T-cell (primary cell): ENCODE measurements at places on chromosomes 6 and 20.

DNA sequence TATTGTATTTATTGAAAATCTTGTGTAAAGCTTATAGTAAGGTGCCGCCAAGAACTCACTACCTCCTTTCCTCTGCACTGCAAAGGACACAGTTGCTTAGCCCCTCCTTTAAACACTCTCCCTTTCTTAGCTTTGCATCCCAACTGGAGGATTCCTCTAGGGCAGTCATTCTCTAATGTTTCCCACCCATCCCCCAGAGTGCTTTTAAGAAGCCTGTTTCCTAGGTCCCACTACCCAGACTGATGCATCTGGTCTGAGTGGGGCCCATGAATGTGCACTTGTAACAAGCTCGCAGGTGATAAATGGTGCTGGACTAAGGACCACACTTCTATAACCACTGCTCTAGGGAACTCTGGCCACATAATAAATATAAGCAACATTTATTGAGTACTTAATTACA is 55.2 kb downstream of the B4GALT5 start:
- H3K27ac ChIP-seq: no peak overlapping the region
- peaks cover 1% of the 10 kb centered on the region for H3K36me3 ChIP-seq
- no peak overlapping the region for H3K4me3 ChIP-seq
- no peaks in the 10 kb centered on the region for H3K27me3 ChIP-seq
- no peaks in the 10 kb centered on the region for H3K4me1 ChIP-seq

- no peaks in the 10 kb centered on the region for H3K27me3 ChIP-seq
- peak overlapping the region; percentile 62 for H3K27ac ChIP-seq
- H3K4me1 ChIP-seq: peaks cover 47% of the 10 kb centered on the region
- peaks cover 3% of the 10 kb centered on the region for H3K36me3 ChIP-seq
- no peak for DNase-seq
- H3K4me3 ChIP-seq: peak overlapping the region; percentile 10
Observed at GRCh38 chr6:118706702-118707101, 55.3 kb upstream of the CEP85L start.

DNA sequence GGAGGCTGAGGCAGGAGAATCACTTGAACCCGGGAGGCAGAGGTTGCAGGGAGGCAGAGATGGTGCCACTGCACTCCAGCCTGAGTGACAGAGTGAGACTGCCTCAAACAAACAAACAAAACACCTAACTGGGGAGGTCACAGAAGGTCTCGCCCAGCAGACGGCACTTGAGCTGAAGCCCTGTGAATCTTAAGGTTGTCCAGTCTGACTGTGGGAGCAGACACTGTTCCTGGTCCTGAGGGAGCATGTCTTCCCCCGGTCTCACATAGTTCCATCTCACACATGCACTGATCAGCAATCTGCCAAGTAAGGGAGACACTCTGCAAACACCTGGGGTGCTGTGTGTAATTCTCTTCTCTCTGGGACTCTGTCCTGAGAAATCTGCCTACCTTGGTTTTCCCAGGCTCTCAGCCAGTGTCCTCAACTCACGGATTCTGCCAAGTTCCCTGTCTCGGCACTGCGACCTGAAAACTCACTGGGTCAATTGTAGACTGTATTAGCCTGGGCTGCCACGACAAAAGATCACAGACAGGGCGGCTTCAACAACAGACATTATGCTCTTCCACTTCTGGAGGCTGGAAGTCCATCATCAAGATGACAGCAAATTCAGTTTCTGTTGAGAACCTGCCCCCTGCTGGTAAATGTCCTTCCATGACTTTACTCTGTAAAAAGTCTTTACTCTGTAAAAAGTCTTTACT is 94.3 kb downstream of the JPH2 start:
- no peaks in the 10 kb centered on the region for H3K36me3 ChIP-seq
- H3K27me3 ChIP-seq: no peaks in the 10 kb centered on the region
- no peaks in the 10 kb centered on the region for H3K4me1 ChIP-seq
- no peak for DNase-seq
- H3K27ac ChIP-seq: no peak overlapping the region

DNA sequence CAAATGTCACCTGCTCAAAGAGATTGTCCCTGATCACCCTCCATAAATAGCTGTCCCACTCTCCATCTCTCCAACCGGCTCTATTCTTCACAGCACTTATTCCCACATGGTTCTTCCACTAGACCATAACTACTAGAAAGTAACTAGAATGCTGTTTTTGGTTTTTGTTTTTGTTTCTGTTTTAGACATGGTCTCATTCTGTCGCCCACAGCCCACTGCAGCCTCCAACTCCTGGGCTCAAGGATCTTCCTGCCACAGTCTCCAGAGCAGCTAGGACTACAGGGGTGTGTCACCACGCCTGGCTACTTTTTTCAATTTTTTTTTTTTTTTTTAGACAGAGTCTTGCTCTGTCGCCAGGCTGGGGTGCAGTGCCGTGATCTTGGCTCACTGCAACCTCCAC is 12.2 kb downstream of the MMP24 start:
- DNase-seq: no peak
- no peak overlapping the region for H3K4me3 ChIP-seq
- no peaks in the 10 kb centered on the region for H3K27me3 ChIP-seq
- H3K4me1 ChIP-seq: no peaks in the 10 kb centered on the region

GRCh38 chr6:169899481-169900145 is 148.2 kb downstream of the ERMARD start:
- no peaks in the 10 kb centered on the region for H3K4me1 ChIP-seq
- no peak overlapping the region for H3K27ac ChIP-seq
- no peaks in the 10 kb centered on the region for H3K36me3 ChIP-seq
- H3K4me3 ChIP-seq: no peak overlapping the region
- DNase-seq: no peak
- H3K27me3 ChIP-seq: peaks cover 29% of the 10 kb centered on the region

DNA sequence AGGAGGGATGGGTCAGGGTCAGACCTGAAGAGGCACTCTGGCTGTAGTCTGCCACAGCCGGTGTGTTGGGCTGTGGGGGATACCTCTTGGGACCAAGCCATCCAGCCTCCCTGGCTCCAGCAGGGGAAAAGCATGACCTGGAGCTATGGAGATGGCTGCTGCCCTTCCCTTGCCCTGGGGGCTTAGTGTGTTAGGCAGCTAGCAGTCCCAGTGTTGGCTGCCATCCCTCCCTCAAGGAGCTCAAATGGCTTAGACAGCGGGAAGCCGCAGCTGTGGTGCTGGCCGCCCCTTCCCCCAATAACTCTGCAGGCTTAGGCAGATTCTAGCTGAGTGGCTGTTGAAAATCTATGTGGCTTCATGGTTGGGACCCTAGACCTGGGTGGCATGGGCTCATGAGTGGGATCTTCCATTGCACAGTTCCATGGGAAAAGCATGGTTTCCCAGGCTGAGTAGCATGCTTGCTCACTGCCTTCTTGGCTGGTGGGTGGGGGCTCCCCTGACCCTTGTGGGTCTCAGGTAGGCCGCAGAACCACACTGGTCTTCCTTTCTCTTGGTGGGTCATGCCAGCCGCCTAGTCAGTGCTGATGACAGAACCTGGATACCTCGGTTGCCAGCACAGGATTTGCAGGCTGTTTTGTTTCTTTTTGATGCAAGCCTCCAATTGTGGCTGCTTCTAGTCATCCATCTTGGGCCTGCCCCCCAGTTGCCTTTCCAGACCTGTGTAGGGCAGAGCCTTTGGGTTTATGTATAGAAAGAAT is 69.0 kb upstream of the AHI1 start:
- no peaks in the 10 kb centered on the region for H3K36me3 ChIP-seq
- no peaks in the 10 kb centered on the region for H3K27me3 ChIP-seq
- no peak overlapping the region for H3K27ac ChIP-seq
- no peak for DNase-seq
- no peak overlapping the region for H3K4me3 ChIP-seq

GRCh38 chr6:48472091-48472490 is 361.1 kb upstream of the PTCHD4 start:
- no peaks in the 10 kb centered on the region for H3K36me3 ChIP-seq
- no peak overlapping the region for H3K27ac ChIP-seq
- H3K4me1 ChIP-seq: no peaks in the 10 kb centered on the region
- no peak overlapping the region for H3K4me3 ChIP-seq
- no peaks in the 10 kb centered on the region for H3K27me3 ChIP-seq
- DNase-seq: no peak

- no peak overlapping the region for H3K27ac ChIP-seq
- DNase-seq: no peak
- no peaks in the 10 kb centered on the region for H3K36me3 ChIP-seq
- H3K4me3 ChIP-seq: no peak overlapping the region
- no peaks in the 10 kb centered on the region for H3K4me1 ChIP-seq
Observed at GRCh38 chr6:19312241-19312978, 524.8 kb upstream of the ID4 start.

GRCh38 chr20:7257692-7258466 is 490.4 kb downstream of the BMP2 start:
- H3K4me3 ChIP-seq: no peak overlapping the region
- H3K4me1 ChIP-seq: no peaks in the 10 kb centered on the region
- no peaks in the 10 kb centered on the region for H3K36me3 ChIP-seq
- H3K27me3 ChIP-seq: no peaks in the 10 kb centered on the region

- no peak overlapping the region for H3K27ac ChIP-seq
- H3K4me1 ChIP-seq: peaks cover 11% of the 10 kb centered on the region
- no peaks in the 10 kb centered on the region for H3K36me3 ChIP-seq
Observed at GRCh38 chr6:47481806-47482205, 4.2 kb downstream of the CD2AP start.

DNA sequence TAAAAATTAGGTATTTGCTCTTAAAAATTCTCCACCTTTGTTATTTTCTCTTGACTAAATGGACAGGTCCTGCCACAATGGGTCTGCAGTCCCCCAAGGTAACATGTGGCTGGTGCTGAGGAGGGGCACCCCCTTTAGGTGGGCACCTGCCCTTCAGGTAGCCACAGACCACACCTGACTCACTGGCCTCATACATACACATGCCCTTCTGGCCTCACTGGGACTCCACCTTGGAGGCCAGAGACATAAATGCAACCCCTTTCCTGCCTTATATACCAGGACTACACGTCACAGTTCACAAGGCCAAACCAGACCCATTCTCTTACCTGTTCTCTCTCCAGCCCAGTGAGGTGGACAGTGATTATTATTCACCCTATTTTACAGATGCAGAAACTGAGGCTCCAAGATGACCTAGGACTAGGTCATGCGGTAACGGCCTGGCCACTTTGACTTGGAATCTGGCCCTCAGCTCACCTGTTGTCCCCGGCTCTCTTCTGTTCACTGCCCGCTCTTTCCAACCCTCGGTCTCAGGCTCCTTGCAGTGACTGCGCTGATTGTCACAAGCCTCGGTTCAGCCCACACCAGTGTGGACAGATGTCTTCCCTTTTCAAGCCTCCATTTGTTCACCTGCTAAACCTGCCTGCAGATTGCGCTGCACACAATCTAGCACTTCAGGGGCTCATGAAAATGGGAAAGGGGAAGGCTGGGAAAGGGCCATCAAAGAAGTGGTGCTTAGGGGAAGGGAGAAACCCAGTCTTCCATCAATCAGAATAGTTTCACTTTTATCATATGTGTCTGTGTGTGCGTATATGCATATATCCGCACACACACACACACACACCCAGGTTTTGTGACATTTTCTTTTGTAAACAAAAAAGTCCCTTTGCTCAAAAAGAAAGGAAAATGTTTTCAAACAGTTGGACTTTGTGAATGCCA is 121.7 kb downstream of the BCAS1 start:
- H3K4me1 ChIP-seq: peaks cover 22% of the 10 kb centered on the region
- no peaks in the 10 kb centered on the region for H3K36me3 ChIP-seq
- H3K27me3 ChIP-seq: no peaks in the 10 kb centered on the region
- H3K27ac ChIP-seq: peak overlapping the region; percentile 87

DNA sequence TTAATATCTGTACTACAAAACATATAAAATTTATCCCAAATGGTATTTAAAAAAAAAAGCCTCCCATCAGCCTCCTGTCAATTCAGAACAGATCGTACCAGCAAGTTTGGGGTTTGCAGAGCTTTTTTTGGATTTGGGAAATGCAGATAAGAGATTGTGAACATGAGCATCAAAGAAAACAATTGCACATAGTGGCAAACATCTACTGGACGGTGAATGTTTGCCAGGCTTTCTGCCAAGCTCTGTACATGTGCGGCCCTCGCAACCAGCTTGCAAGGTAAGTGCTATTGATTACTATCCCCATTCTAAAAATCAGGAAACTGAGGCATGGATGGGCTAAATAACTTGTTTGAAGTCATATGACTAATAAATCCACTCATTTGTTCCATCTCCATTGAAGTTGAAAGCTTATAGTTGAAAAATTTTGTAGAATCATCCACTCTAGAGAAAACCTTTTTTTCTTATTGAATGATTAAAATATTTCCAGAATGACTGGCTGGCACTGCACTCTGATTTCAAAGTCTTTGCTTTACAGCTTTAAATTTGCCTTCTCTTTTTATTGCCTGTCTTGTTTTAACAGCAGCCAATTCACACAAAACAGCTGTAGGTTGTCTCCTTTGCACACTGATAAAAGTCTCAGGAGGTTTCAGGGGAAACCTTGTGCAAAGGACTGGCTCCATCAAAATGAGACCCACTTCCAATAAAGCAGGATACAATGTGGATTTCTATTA is 37.4 kb upstream of the SIRT5 start:
- H3K36me3 ChIP-seq: no peaks in the 10 kb centered on the region
- no peak overlapping the region for H3K4me3 ChIP-seq
- H3K27ac ChIP-seq: no peak overlapping the region
- DNase-seq: no peak

GRCh38 chr6:106163966-106164877 is 78.1 kb downstream of the PRDM1 start:
- no peaks in the 10 kb centered on the region for H3K36me3 ChIP-seq
- H3K27me3 ChIP-seq: no peaks in the 10 kb centered on the region
- peak overlapping the region; percentile 87 for H3K27ac ChIP-seq
- H3K4me3 ChIP-seq: peak overlapping the region; percentile 11
- DNase-seq: peak; percentile 18

- no peak for DNase-seq
- H3K4me1 ChIP-seq: no peaks in the 10 kb centered on the region
- no peak overlapping the region for H3K27ac ChIP-seq
- no peaks in the 10 kb centered on the region for H3K27me3 ChIP-seq
- no peak overlapping the region for H3K4me3 ChIP-seq
- no peaks in the 10 kb centered on the region for H3K36me3 ChIP-seq
Observed at GRCh38 chr6:168922436-168922835, 331.2 kb downstream of the THBS2 start.

- H3K4me3 ChIP-seq: no peak overlapping the region
- H3K4me1 ChIP-seq: no peaks in the 10 kb centered on the region
- DNase-seq: no peak
- no peaks in the 10 kb centered on the region for H3K36me3 ChIP-seq
- H3K27me3 ChIP-seq: no peaks in the 10 kb centered on the region
Observed at GRCh38 chr6:120230008-120230407, 880.4 kb upstream of the MAN1A1 start.

GRCh38 chr6:154499855-154500589 is 10.5 kb downstream of the CNKSR3 start:
- no peaks in the 10 kb centered on the region for H3K27me3 ChIP-seq
- no peak overlapping the region for H3K27ac ChIP-seq
- H3K4me3 ChIP-seq: no peak overlapping the region
- DNase-seq: no peak
- H3K36me3 ChIP-seq: no peaks in the 10 kb centered on the region
- H3K4me1 ChIP-seq: no peaks in the 10 kb centered on the region

- no peaks in the 10 kb centered on the region for H3K4me1 ChIP-seq
- no peak for DNase-seq
- no peak overlapping the region for H3K27ac ChIP-seq
- H3K4me3 ChIP-seq: no peak overlapping the region
- no peaks in the 10 kb centered on the region for H3K27me3 ChIP-seq
- H3K36me3 ChIP-seq: no peaks in the 10 kb centered on the region
Observed at GRCh38 chr6:80382811-80383210, 276.3 kb downstream of the BCKDHB start.
